ENCODE measurements at places on chromosomes 7 and 10.

DNA sequence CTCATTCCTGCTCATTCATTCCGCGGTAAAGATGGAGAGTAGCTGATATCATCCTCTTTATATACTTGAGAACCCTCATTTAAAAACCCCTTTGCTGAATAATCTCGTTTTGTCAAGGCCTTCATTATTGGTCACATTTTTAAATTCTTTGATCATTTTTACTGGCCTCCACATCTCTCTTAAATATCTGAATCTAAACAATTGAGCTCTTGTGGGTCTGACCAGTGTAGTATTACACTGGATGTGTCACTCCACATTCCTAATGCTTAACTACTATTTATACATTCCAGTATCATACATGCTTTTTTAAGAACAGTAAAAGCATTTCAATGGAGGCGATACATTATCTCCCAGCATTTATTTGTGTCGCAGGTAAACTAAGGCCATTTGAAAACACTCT, 12.6 kb upstream of the PRPS1L1 start:
- DNase-seq: no peak

DNA sequence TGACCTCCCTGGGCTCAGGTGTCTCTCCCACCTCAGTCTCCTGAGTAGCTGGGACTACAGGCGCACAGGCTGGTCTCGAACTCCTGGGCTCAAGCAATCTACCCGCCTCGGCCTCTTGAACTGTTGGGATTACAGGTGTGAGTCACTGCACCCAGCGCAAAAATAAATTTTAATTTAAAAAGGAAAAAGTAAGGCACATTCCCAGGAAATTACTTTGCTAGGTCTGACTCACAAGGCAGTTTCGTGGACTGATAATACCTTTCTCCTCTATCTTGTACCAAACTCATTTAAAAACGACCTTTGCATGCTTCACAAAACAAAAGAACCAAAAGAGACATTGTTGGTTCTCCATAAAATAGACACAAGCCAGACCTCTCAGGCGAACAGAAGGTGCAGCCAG, 29.7 kb downstream of the PARP12 start:
- no peak for DNase-seq

- no peak for DNase-seq
Observed at GRCh38 chr10:24966962-24967481, 14.6 kb upstream of the PRTFDC1 start.

- DNase-seq: no peak
Observed at GRCh38 chr10:44989597-44990301, 11.0 kb upstream of the ZNF22 start.

DNA sequence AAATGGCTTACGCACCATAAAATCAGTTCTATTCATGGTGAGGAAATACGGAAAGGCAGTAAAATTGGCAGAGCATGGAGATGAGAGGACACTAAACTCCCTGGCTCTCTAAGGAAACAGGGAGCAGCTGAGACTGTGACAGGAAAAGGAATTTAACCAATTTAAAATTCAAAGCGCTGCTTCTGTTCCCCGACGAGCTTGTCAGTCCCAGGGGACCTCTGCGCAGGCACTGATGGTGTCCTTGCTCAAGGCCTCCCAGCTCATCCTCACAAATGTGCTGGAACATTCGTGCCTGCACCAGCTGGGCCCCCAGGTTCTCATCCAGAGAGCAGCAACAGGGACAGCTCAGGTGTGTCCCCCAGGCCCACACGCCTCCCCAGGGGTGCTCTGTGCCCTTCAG, 101.4 kb downstream of the MAD1L1 start:
- DNase-seq: no peak

- no peak for DNase-seq
Observed at GRCh38 chr7:106356-106755, 86.0 kb upstream of the FAM20C start.

GRCh38 chr7:21507627-21508343, 35.1 kb upstream of the DNAH11 start:
- DNase-seq: peak; percentile 13

- DNase-seq: no peak
Observed at GRCh38 chr7:34438436-34438835, 219.6 kb upstream of the NPSR1 start.

DNA sequence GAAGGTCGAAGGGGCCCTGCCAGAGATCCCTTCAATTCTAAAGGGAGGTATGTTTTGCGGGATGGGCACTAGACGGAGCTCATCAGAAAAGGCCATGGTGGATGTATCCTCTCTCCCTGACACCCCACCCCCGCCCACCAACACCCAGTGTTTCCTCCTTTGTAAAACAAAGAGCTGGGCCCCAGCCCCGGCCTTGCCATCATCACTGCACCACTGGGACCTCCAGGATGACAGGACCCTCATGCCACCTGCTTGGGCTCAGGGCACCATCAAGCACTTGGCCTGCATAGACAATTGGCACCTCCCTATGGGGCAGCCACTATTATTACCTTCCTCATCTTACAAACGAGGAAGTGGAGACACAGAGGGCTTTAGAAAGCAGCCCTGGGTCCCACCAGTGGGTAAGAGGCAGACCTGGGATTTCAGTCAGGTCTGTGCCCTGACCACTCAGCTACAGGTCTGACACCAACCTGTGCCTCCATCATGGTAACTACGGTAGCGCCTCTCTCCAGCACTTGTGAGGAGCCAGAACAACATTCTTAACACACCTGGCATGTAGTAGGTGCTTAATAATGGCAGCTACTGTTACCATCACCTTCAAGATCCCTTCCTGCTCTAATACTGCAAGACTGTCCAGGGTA, 2.0 kb downstream of the CALML3 start:
- no peak for DNase-seq
